ENCODE measurements at places on chromosomes 6 and 20.

DNA sequence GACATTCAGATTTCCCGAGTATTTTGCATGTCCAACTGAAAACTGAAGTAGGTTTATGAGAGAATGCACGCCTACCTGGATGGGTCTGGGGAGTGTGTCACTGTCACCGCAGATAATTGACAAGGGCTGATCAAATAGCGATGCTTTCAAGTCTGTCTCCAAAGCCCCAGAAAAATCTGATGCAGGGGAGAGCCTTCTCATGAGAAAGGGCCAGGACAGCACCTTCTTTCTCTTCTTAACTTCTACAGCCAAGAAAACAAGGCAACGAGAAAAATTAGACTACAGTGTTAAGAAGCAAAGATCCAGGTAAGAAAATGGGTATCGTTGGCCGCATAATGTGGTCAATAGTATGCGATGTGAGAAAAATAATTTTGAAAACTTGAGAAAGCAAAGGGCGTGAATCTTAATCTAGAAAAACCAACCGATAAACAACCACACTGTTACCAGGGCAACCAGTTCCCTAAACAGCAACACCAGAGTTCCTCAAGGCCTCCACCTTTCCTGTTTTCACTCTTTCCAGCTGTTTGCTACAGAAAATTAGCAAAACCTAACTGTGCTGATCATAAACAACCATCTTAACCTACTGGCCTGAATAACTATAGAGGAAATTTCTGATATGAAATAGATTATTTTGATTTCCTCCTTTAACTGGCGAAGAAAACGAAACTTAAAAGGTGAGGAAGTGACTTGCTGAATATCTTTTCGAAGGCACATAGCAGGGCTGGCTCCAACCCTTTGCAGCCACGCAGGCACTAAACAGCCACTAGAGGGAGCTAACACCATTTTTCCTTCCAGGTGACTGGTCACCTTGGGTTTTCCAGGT lies 2.6 kb downstream of the TAGAP start:
- peak; percentile 91 for DNase-seq
- no peaks in the 10 kb centered on the region for H3K36me3 ChIP-seq
- H3K4me3 ChIP-seq, result peak overlapping the region; percentile 45
- H3K27ac ChIP-seq, result peak overlapping the region; percentile 86

DNA sequence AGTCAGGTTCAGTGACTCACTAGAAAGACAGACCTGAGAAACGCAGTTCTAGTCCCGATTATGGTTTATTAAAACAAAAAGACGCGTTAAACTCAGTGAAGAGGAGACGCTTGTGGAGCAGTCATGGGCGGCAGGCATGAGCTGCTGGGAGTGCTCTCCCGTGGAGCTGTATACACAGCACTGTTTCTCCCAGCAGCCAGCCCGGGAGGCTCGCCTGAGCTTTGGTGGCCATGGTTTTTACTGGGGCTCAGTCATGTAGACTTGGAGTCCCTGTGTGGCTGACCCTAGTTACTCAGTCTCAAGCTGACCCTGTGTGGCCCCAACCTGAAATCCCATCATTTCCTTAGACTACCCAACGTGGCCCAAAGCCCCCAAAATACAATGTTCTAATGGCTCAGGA lies 41.2 kb upstream of the BHLHE23 start:
- H3K27ac ChIP-seq, result no peak overlapping the region
- no peaks in the 10 kb centered on the region for H3K36me3 ChIP-seq
- H3K27me3 ChIP-seq, result no peaks in the 10 kb centered on the region
- no peak overlapping the region for H3K4me3 ChIP-seq
- no peak for DNase-seq

- no peaks in the 10 kb centered on the region for H3K36me3 ChIP-seq
- no peaks in the 10 kb centered on the region for H3K4me1 ChIP-seq
Observed at GRCh38 chr20:17910828-17911294, 57.7 kb downstream of the SNX5 start.

GRCh38 chr20:9359561-9360308 lies 154.7 kb upstream of the LAMP5 start:
- no peaks in the 10 kb centered on the region for H3K4me1 ChIP-seq
- no peaks in the 10 kb centered on the region for H3K36me3 ChIP-seq
- H3K27ac ChIP-seq, result no peak overlapping the region
- no peak for DNase-seq
- H3K27me3 ChIP-seq, result no peaks in the 10 kb centered on the region

DNA sequence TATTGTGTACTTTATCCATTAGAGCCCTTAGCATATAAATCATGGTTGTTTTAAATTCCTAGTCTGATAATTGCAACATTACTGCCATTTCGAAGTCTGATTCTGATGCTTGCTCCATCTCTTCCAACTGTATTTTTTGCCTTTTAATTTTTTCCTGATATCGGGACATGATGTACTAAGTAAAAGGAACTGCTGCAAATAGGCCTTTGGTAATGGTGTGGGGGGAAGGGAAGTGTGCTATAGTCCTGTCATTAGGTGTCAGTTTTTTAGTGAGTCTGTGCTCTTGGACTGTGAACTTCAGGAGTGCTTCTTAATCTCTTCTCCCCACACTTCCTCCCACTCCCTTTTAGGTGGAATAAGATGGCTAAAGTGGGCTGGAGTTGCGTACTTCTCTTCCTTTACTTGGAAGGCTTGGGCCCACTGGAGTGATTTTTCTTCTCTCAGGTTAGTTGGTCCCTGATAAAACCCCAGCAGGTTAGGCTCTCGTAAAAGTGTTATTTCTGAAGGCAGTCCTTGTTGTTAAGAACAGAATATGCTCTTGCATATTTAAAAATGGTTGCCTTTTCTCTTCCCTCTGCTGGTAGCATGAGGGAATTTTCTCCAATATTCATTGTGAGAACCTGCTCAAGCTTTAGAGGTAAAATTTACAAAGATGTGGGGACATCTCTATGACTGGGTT lies 18.1 kb downstream of the STXBP5 start:
- no peak for DNase-seq
- no peak overlapping the region for H3K4me3 ChIP-seq
- H3K4me1 ChIP-seq, result no peaks in the 10 kb centered on the region
- H3K36me3 ChIP-seq, result peaks cover 6% of the 10 kb centered on the region
- peak overlapping the region; percentile 32 for H3K27ac ChIP-seq
- no peaks in the 10 kb centered on the region for H3K27me3 ChIP-seq

DNA sequence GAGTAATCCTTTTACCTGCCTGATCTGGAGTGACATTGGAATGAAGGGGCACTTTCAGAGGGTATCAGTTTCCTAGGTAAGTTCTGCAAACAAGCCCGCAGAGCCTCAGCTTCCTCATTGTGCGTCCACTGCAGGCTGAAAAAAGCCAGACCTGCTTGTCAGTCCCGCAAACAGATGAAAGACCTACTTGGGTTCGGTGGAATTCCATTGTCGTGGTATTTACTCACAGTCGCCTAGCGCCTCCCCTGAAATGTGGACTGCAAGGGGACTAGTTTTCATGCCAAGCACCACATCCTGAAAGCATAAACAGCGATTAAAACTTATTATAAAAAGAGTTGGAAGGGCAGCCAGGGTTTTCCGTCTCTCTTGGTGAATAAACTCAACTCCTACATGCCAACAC lies 121.5 kb downstream of the PAX1 start:
- no peak for DNase-seq
- no peak overlapping the region for H3K27ac ChIP-seq
- H3K4me1 ChIP-seq, result no peaks in the 10 kb centered on the region
- H3K4me3 ChIP-seq, result no peak overlapping the region
- no peaks in the 10 kb centered on the region for H3K36me3 ChIP-seq

GRCh38 chr6:39520411-39520810 lies 197.9 kb upstream of the KCNK16 start:
- no peaks in the 10 kb centered on the region for H3K27me3 ChIP-seq
- no peaks in the 10 kb centered on the region for H3K36me3 ChIP-seq
- no peaks in the 10 kb centered on the region for H3K4me1 ChIP-seq
- H3K4me3 ChIP-seq, result no peak overlapping the region
- no peak for DNase-seq

DNA sequence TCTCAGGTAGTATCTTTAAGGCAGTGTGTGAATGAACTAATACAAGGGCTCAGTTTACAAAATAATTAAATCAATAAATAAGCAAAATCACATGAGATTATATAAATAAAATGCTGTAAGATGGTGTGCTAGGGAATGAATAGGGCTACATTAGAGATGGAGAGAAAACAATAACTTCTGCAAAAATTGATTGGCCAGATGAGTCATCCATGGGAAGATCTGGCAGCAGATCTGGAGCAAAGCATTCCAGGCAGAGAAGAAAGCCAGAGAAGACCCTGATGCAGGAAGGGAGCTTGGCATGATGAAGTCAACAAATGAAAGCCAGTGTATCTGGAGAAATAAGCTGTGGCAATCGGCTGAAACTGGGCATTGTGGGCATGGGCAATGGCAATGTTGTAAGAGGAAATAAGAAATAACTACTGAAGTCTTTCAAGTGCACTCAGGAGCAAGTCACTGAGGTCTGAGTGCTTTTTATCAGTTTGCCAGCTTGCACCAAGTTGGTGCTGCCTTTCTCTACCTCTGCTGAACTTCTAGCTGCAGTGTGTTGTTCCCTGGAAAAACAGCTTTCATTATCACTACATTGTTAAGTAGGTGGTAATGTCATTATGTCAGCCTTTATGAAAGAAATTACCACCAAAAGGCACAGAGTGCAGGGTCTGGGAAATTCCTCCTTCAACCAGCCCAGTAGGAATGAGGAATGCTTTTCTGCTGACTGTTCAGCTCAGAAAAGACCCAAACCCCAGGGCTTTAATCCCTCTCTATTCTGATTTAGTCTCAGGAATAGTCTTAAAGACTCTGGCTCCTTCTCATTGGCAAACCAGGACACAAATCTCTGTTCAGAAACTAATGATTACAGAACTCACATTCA lies 231.6 kb downstream of the HTR1B start:
- H3K4me1 ChIP-seq, result no peaks in the 10 kb centered on the region
- H3K36me3 ChIP-seq, result no peaks in the 10 kb centered on the region
- H3K27me3 ChIP-seq, result no peaks in the 10 kb centered on the region
- H3K4me3 ChIP-seq, result no peak overlapping the region
- H3K27ac ChIP-seq, result no peak overlapping the region

DNA sequence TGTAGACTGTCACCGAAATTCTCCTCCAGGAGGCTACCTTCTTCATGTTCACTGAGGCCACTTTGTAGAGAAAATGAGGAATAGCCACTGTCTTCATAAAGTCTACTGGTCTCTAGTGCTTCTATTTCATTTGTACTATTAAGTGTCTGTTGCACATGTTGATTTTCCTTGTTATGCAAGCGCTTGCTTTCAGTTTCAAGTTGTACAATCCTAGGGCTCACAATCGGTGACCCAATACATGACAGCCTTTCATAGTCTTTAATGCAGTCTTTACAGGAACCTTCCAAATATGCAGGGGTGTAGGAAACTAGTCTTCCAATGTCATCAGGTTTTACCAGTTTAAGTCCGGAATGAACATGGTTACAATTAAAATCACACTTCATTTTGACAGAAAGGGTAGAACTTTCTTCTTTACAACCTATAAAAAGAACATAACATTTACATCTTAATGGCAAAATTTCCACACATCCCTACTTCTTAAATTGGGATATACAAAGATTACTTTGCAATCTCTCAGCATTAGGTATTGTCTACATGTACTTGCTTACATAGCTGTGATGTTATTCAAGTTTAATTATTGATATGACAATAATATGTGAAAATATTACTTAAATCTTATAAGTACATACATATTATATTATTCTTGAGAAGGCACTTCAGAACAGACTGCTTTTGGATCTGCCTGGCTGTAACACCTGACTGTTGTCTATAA lies 7.5 kb downstream of the FBXO5 start:
- H3K27ac ChIP-seq, result no peak overlapping the region
- H3K27me3 ChIP-seq, result no peaks in the 10 kb centered on the region
- DNase-seq, result no peak
- no peak overlapping the region for H3K4me3 ChIP-seq

DNA sequence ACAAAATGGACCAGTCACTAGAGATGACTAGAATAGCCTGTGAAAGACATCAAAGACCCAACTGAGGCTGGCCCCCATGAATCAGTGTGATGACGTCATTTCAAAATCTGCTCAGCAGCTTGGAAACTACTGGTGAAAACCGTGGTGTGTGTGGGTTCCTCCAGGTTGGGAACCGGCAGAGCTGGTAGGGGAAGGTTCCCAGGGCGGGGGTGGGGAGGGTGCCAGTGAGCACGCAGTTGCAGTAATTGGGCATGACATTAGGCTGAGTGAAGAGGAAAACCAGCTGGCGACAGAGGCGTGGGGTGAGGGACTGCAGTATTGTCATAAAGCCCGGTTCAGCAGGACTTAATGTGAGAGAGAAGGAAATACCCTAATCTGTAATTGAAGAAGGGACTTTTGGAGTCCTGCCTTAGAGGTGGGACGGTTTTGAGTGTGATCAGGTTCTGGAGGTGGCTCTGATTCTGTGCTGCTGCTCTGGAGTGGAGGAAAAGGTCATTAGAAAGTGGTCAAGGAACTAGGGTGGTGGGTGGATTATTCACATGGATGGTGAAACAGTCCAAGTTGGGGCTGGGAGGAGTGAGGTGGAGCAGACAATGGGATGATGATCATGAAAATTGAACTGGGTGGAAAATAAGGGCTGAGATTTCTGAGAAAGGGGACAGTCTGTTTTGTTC lies 52.0 kb upstream of the MTHFD1L start:
- H3K36me3 ChIP-seq, result peaks cover 23% of the 10 kb centered on the region
- no peak overlapping the region for H3K27ac ChIP-seq
- no peak overlapping the region for H3K4me3 ChIP-seq
- H3K4me1 ChIP-seq, result no peaks in the 10 kb centered on the region

- H3K27me3 ChIP-seq, result peaks cover 15% of the 10 kb centered on the region
- H3K4me3 ChIP-seq, result no peak overlapping the region
- no peak overlapping the region for H3K27ac ChIP-seq
Observed at GRCh38 chr20:672963-673602, 2.5 kb downstream of the SCRT2 start.

DNA sequence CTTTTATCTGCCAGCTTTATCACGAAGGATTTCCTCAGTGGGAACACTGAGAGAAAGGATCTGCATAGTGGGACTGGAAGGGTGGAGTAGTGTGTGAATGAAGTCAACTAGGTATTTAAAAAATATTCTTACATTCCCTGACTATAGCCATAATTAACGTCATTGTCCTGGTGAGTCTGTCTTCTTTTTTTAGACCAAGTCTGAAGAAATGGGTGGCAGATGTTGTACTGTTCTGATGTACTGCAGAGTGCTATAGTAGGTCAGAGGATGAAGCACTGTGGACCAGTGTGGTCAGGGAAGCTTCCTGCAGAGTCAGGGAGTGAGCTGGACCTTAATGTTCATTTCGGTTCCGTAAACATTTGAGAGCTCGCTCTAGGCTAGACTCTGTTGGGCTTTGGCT lies 11.9 kb downstream of the TULP4 start:
- H3K4me3 ChIP-seq, result no peak overlapping the region
- no peak overlapping the region for H3K27ac ChIP-seq
- H3K36me3 ChIP-seq, result no peaks in the 10 kb centered on the region
- no peaks in the 10 kb centered on the region for H3K27me3 ChIP-seq

- H3K36me3 ChIP-seq, result no peaks in the 10 kb centered on the region
- no peak overlapping the region for H3K27ac ChIP-seq
- no peaks in the 10 kb centered on the region for H3K4me1 ChIP-seq
- H3K4me3 ChIP-seq, result no peak overlapping the region
Observed at GRCh38 chr20:59821201-59821600, 112.2 kb downstream of the SYCP2 start.

Data from Peyer's patch (tissue), 4 donors.